ENCODE measurements at places on chromosomes 1 and 21.
A peak's percentile ranks its signal among the peaks of the same experiment; 100 is the strongest.

DNA sequence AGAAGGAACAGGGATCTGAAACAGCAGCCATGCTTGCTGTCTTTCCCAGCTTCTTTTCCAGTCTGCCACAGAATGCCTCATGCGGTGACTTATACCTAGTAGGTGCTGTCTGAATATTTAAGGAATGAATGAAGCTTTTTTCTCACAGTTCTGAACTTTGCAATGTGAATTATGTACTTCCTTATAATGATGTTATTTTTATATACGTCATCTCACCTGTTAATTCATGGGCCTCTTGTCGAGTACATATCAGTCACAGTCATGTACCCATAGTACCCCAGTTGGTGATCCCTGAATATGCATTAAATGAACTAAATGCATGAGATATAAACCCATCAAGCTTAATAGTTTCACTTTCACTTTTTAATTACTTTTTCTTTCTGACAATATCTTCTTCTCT is 132.7 kb downstream of the NTNG1 start:
- no peak for DNase-seq

DNA sequence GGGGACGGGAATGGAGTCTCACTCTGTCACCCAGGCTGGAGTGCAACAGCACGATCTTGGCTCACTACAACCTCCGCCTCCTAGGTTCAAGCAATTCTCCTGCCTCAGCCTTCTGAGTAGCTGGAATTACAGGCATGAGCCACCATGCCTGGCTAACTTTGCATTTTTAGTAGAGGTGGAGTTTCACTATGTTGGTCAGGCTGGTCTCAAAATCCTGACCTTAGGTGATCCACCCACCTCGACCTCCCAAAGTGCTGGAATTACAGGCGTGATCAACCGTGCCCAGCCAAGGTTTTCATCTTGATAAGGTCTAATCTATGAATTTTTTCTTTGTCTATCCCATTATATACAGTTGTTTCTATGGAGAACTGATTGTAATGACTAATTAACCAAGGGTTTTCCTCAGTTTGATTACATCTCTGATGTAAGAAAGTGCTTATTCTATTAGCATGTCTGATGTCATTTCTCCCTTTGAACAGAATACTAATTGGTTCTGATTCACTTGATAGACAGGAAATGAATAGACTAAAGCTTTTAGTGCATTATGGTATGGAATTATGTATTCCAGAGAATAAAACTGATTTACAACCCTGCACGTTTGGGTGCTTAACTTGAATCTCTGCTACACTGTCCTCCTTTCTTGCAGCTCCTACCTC is 11.9 kb downstream of the PACC1 start:
- DNase-seq = no peak

- no peak for DNase-seq
Measured at GRCh38 chr1:18288722-18289121, 181.1 kb downstream of the IGSF21 start.

- DNase-seq = peak; percentile 5
Measured at GRCh38 chr1:111275079-111275478, 15.6 kb upstream of the CHIA start.

GRCh38 chr1:198837278-198838021 is 198.6 kb downstream of the PTPRC start:
- no peak for DNase-seq

- DNase-seq = no peak
Measured at GRCh38 chr1:31648641-31649357, 4.1 kb upstream of the PEF1 start.

DNA sequence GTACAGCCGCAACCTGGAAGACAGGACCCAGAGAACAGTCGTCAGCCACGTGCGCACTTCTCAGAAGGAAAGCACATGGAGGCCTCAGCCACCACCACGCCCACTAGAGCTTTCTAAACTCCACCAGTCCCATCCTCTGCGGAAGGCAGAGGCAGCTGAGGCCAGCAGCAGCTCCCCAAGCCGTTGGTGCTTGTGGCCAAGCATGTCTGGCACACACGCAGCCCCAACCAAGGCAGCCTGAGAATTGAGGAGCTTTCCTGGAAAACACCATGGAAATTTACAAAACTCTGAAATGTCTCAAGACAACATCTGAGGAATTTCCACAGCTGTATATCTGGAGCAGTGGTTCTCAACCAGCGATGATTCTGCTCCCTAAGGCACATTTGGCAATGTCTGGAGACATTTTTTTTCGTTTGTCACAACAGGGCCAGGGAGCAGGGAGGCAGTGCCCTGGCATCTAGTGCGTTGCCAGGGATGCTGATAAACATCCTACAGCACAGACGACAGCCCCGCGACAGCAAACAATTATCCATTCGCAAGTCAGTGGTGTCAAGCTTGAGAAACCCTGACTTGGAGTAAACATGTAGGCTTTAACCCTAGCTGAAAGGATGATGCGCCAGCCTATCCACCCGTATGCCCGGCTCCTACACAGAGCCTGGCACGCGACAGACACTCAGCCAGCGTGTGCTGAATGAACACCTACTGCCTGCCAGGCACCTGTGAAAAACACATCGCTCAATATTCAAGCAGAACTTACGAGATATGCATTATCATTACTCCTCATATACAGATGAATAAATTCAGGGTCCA is 24.7 kb downstream of the NPHP4 start:
- no peak for DNase-seq

GRCh38 chr1:85275701-85276214 is 674 bp downstream of the BCL10 start:
- DNase-seq = peak; percentile 60

DNA sequence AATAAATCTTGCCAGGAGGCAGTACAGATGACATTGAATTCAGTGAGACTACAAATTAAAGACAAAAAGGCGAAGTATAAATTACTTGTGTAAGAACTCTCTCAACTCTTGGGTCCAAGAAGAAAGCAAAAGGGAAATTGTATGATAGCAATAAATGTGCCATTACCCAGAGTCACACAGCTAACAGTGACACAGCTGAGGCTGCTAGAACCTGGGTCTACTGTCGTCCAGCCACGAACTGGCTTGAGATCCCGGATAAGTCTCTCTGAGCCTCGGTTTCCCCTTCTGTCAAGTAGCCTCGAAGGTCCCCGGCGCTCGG is 362 bp upstream of the ROR1 start:
- DNase-seq = no peak

DNA sequence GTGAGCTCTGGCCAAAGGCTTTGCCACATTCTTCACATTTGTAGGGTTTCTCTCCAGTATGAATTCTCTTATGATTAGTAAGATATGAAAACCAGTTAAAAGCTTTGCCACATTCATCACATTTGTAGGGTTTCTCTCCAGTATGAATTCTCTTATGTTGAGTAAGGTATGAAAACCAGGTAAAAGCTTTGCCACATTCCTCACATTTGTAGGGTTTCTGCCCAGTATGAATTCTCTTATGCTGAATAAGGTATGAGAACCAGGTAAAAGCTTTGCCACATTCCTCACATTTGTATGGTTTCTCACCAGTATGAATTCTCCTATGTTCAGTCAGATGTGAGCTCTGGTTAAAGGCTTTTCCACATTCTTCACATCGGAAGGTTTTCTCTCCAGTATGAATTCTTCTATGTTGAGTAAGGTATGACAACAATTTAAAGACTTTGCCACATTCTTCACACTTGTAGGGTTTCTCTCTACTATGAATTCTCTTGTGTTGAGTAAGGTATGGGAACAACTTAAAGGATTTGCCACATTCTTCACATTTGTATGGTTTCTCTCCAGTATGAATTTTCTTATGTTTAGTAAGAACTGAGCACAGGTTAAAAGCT is 20.7 kb downstream of the ZNF695 start:
- DNase-seq = no peak

DNA sequence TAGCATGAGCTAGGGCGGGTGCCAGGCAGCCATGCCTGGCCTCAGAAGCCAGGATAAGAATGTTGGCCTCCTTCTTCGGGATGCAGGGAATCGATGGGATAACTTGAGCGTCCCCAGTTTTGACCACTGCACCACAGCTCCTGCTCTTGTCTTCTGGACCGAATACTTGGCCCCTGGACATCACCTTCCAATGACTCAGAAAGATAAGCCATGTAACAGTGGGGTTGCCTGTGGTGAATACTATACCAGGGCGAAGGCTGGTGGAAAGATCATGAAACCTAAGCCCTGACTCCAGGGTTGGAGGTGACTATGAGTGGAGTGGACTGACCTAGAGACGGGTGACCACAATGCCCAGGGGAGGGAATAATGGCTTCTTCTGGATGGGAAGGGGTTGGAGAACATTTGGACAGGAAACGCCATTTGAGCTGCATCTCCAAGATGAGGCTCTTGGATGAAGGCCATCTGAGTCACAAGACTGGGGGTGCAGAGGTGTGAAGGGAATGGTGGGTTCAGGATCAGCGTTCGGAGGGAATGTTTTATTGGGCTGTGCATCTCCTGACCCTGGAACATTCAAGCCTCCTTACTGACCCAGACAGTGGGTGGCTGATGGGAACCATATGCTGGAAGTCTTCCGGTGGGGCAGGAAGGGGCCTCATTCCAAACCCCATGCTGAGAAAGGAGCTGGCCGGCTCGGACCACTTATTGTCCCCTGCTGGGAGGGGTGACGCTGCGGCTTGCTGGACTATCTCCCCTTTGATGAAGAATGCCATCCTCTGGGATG is 18.5 kb upstream of the KCNE2 start:
- no peak for DNase-seq

DNA sequence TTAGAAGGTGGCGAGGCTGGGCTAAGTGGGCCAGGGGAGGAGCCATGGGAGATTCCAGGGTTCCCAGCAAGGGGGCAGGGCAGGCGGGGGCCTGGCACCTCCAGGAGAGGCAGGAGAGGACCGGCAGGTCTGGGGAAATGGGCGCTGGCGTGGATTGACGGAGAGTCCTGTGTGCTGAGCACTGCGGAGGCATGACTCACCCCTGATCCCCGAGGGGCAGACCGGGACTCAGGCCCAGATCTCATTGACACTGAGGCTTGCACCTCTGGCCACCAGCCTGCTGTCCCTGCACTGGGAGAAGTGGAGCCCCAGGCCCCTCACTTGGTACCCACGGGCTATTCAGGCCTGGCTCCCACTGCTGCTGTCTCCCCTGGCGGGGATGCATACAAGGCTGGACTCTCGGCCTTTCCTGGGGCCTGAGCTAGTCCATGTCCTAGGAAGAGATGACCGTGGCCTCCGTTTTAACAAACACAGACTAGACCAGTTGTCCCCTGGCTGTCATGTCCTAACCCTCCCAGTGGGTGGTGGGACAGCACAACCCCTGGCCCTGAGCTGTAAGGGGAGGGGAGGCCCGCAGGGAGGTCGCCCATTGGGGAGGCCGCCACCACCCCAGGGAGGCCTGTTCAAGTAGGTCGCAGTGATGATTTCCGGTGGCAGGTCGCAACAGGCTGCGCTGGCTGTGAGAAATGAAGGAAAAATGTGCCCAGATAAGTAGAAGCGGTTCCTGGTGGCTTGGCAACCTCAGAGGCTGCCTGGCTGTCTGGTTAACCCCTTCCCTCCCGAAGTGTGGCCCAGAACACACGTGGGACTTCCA is 39.7 kb downstream of the RIPK4 start:
- no peak for DNase-seq

DNA sequence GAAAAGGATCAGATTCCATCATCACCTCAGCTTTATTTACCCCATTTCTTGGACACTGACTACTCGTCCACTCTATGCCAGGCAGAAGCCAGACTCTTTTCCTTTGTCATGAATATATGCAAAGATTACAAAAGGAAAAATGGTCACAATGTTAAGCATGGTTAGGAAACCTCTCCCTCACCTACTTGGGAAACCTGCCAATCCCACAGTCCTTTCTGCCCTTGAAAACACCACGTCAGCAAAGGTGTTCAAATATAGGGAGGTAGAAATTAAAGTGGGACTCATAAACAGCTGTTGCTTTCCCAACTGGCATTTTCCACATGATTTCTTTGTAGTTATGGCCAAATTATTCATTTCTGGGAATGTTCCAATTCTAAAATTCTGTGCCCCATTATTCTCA is 16.2 kb upstream of the ATP13A2 start:
- DNase-seq = no peak

DNA sequence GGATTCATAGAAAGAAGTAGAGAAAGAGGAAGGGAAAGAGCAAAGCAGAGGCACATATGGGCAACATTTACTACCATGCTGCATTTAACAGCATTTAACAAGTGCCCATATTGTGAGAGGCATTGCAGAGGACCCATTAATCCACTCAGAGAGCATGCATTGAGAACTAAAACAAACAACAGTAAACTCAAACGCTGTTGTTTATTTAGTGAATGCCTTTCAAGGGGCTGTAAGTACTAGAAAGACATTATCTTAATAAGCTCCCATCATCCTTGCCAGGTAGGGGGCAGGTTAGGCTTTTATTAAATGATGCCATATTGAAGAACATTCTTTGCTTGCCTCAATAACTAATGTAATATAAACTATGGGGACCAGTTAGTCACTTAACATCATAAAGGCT is 254.3 kb upstream of the DAB1 start:
- DNase-seq = no peak

DNA sequence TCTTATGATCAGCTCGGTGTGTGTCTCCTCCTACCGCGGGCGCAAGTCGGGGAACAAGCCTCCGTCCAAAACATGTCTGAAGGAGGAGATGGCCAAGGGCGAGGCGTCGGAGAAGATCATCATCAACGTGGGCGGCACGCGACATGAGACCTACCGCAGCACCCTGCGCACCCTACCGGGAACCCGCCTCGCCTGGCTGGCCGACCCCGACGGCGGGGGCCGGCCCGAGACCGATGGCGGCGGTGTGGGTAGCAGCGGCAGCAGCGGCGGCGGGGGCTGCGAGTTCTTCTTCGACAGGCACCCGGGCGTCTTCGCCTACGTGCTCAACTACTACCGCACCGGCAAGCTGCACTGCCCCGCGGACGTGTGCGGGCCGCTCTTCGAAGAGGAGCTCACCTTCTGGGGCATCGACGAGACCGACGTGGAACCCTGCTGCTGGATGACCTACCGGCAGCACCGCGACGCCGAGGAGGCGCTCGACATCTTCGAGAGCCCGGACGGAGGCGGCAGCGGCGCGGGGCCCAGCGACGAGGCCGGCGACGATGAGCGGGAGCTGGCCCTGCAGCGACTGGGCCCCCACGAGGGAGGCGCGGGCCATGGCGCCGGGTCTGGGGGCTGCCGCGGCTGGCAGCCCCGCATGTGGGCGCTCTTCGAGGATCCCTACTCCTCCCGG is 1.5 kb downstream of the KCNC4 start:
- no peak for DNase-seq

All from CD4-positive, alpha-beta T cell treated with Interferon alpha-2 for 1 hour (primary cell).